ENCODE measurements at places on chromosomes 16 and 17.
A peak's percentile ranks its signal among the peaks of the same experiment; 100 is the strongest.

DNA sequence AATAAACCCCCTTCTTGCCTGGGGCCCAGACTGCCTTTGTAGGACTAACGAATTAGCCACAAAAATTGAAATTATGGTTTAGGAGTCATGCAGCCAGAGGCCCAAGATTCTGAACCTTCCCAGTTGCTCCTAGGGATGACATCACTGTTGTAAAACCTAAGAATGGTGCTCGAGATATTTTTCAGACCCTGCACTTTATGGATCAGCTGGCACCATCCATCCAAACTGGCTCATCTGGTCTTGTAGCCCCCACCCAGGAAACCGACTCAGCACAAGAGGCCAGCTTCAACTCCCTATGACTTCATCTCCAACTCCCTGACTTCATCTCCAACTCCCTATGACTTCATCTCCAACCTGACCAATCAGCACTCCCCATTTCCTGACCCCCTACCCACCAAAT is 10.9 kb upstream of the EVPL start:
- no peak for DNase-seq

- DNase-seq = peak; percentile 37
These were observed 12.5 kb upstream of the MAF start for GRCh38 chr16:79613009-79613408.

DNA sequence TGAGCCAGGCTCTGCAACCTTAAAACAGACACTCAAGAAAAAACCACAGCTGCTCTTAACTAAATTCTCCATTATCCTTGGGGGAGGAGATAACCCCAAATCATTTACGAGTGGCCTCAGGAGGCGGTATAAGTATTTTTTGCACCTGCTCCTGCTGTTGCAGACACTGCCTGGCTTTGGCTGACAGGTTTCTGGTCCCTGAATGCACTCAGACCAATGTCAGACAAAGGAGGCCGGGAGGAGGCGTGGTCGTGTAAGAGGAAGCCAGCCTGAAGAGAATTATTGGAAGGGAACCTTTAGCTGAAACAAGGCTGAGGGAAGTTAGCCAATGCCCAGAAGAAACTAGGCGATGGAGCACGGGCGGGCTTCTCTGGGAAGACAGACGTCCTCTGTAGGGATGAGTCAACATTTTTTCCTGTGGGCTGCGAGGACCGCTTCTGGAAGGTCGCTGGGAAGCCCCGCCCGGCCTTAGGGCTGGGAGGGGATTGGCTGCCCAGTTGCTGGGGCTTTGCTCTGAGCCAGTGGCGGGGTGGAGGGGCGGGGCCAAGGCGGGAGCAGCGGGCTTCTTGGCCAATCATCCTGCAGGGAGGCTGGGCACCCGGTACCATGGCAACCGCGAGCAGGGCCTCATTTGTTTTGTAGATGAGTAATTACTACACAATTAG is 82.3 kb downstream of the CCDC182 start:
- peak; percentile 88 for DNase-seq

DNA sequence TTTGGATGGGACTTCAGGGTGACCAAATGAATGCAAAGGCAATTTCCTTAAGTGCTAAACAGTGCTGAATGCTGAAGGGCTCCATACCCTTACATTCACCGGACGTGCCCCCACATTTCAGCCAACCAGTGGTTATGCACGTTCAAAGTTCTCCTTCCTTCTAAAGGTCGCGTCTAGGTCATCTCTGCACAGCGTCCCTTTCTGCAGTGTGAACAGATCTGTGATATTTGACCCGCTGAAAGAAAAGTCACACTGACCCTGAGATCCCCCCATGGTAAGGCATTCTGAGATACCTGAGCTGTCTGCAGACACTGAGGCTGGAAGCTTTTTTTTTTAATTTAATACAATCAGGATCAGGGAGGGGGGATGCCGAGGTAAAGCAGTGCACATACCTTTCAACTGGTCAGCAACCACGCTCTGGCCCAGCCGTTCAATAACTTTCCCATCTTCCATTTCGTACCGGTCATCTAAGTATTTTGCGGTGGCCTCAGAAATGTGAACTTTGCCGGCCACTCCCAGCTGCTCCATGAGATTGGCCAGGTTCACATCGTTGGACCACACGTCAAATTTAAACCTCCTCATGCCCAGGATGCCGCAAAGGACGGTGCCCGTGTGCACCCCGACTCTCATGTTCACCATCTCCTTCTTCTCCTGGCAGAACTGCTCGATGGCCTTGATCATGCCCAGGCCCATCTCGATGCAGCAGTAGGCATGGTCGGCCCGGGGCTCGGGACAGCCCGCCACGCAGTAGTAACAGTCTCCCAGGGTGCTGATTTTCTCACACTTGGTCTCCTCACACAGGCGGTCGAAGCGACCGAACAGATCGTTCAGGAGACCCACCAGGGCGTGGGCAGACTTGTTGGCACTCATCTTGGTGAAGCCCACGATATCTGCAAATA is 2.6 kb downstream of the ADCY9 start:
- no peak for DNase-seq

GRCh38 chr16:57865746-57866528 is 63.6 kb upstream of the KIFC3 start:
- no peak for DNase-seq

DNA sequence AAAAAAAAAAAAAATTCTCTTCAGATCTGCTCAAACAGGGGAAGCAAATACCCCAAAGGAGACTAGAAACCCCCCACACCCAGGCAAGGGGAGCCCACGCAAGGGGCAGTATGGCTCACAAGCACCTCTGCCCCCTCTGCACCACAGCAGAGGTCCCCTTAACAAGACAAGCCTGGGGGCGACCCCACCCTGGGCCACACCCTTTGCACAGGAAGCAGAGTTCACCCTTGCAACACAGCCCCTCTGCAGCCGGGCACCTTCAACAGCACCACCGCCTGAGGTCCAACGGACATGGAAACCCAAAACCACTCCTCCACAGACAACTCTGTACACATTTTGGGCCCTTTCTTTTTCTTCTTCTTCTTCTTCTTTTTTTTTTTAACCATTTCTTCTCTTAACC is 12.8 kb downstream of the AXIN1 start:
- no peak for DNase-seq

DNA sequence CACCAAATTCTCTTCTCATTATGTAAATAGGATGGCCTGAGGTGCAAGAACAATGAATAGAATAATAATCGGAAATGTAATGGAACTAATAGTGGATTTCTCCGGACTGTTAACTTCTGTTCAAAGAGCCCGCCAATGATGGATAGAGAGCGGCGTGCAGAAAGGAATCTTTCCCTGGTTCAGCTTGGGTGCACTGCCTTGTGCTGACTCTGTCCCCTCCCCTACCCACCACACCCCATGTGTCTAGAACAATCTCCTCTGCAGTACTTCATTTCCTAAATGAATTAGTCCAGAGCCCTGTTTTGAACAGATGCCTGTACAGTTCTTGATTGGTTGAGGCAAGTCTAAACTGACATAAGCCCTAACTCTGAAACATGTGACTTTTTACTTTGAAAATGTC is 125.4 kb downstream of the CDH13 start:
- DNase-seq = no peak

DNA sequence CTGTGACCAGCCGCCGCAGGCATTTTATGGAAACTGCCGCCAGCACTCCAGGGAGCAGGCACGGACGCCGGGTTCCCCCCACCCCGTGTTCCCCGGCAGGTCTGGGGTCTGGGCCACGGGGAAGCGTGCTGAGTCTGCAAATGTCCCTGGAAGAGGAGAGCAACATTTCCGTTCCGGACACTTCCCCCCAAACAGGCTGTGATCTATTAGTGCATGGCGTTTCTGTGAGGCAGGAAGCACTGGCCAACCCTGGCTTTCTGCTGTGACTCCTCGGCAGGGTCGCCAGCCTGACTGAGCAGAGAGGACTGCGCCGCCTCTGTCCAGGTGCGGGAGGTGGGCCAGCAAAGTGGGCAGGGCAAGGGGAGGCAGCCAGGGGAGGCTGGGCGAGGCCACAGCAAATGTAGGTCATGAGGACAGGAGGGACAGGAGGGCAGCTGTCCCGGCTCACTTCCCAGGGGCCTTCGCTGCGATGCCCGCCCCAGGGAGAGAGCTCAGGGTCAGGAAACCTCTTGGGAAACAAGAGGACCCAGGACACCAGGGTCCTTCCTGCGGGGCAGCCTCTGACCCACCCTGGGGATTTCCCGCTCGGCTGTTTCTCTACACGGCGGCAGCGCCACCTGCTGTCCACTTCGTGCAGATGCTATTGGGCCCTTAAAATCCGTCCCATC is 9.5 kb downstream of the FOXF1 start:
- DNase-seq = peak; percentile 18

GRCh38 chr16:22008215-22009059 is 526 bp downstream of the MOSMO start:
- DNase-seq = no peak

GRCh38 chr17:15278380-15278779 is 13.3 kb upstream of the PMP22 start:
- peak; percentile 66 for DNase-seq

DNA sequence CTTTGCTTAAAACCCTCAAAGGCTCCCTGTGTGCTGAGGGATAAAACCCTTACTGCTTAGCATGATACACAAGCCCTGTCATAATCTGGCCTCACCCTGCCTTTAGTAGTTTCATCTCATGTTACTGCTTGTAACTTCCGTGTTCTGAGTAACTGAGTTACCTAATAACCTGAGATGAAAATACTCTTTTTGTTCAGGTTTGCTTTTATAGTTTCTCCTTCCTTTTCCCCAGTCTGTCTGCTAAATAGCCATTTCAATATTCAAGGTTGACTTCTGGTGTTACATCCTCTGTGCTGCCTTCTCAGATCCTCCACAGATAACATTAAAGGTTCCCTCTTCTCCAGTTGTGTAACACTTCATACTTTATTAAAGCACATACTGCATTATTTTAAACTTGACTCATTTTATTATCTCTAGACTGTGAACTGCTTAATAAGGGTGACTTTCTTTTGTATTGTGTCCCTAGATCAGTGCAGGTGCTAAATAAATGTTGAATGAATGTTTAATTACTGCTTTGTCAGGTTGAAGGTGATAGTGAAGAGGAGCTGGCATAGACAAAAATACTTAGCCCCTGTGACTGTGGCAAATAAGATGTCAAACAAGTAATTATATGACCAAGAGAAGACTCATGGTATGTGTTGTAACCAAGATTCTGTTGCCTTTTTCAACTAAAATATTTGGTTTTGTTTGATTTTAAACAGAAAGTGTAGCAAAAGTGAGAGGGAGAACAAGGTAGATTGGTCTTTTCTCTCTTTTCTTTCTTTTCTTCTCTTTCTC is 47.8 kb downstream of the NFAT5 start:
- no peak for DNase-seq

DNA sequence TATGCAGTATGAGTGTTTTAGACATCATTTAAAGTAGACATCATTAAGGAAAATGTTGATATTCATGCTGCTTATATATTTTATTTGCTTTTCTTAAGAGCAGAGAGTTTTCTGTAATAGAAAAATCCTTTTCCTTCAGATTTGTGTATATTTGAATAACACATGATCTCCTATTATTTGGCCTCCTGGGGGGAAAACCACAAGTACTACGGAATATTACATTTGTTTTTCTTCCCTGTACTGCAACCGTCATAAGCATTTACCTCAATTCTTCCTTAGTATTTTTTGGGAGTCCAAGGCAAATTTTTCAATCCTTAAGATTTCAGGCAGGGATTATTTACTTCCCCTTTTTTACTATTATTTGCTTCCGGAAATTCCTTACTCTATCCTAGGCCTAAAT is 6.0 kb downstream of the RSPRY1 start:
- no peak for DNase-seq

GRCh38 chr17:60874772-60875171 is 197.1 kb downstream of the BCAS3 start:
- DNase-seq = no peak

DNA sequence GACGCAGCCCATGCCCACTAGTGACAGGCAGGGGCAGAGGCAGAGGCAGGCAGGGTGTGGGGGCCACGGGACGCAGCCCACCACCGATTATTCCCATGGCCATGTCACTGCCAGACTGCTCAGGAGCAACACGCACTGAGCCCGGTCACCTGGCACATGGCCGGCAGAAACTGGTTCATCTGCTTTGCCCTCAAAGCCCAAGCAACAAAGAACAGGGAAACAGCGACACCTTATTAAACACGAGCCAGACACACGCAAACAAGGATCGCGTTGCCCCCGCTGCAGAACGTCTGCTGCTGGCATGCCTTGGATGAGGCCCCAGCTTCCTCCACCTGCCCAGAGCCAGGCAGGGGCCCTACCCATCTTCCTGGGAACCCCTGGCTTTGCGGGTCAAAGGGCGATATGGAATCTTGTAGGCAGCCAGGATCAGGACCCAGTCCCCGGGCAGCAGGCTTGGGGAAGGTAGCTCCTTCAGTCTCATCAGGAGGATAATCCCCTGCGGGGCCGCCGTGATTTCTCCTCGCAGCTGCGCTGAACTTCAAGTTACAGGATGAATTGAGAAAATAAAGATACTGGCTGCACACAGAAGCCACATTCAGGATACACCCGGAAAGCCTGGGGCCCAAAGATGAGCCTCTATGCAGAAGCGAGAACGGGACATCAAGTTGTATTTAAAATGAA is 4.8 kb downstream of the TBC1D16 start:
- DNase-seq = no peak

DNA sequence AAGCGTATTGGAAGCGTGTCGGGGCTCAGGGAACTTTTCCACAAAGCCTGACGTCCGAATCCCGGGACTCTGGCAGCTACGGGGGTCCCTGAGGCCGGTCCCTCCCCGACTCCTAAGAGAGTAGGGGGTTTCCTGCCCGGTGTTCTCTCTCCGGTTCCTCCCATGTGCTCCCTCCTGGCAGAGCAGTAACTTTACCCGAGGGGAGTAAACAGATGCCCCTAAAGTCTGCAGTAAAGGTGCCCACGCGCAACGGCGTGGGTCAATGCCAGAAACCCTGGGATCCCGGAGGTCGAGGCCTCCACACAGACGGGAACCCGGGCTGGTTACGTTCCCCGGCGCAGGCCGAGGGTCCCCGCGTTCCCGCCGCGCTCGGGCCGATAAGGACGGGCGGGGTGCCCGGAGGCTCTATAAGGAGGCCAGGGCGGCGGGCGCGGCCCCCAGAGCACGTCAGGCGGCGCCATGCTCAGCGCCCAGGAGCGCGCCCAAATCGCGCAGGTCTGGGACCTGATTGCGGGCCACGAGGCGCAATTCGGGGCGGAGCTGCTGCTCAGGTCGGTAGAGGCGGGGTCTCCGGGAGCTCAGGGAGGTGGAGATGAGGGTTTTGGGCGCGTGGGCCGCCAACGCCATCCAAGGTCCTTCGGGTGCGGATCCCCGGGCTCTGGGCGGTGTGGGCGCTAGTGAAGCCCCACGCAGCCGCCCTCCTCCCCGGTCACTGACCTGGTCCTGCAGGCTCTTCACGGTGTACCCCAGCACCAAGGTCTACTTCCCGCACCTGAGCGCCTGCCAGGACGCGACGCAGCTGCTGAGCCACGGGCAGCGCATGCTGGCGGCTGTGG is at the start of gene HBM:
Gene HBM (plus strand): TSS at position 440 of the 836 bp plus-strand sequence. CDS start 20 bp downstream, at position 460.
- no peak for DNase-seq
